ENCODE measurements at places on chromosomes 3 and 15.

DNA sequence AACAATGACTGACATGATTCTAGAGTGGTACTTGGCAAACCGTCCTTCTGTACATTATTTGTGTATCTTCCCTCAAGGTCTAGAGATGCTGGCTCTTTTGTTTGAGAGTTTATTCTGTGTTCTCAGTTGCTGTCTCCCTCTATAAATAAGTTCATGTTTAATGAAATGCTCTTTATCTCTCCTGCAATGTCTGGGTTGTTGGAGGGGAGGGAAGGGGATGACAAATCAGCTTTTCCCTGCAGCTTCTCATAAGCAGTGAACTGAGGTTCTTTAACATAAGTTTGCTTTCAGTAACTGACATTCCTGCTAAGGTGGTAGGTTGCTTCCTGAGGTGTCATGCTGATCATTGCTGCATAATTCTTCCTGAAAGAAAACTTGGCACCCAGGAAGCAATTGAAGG is 21.8 kb downstream of the ITPR1 start:
- no peak for DNase-seq

GRCh38 chr15:75454471-75455378 is 3.2 kb upstream of the SIN3A start:
- DNase-seq: peak; percentile 35

DNA sequence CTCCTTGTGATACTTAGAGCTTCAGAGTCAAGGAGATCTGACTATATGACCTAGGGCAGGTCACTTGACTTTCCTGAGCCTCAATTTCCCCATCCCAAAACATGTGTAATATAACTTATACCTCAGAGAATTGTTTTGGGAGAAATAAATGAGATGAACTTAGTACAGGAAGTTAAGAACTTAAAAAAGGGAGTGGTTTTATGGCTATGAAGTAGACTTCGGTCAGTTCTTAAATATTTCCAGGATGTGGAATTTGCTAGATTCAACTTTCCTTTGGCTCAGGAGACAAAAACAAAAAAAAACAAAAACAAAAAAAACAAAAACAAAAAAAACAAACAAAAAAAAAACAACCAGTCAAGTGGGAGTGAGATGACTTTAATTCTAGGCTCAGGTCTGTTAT is 116.7 kb downstream of the EDEM1 start:
- DNase-seq: no peak

- DNase-seq: peak; percentile 38
Observed at GRCh38 chr15:67240235-67241131, 14.0 kb downstream of the AAGAB start.

All from prostate gland (tissue), 2 donors.